ENCODE measurements at places on chromosomes 6 and 20.

- DNase-seq: no peak
These were observed 48.4 kb downstream of the MTFR2 start for GRCh38 chr6:136201732-136202131.

DNA sequence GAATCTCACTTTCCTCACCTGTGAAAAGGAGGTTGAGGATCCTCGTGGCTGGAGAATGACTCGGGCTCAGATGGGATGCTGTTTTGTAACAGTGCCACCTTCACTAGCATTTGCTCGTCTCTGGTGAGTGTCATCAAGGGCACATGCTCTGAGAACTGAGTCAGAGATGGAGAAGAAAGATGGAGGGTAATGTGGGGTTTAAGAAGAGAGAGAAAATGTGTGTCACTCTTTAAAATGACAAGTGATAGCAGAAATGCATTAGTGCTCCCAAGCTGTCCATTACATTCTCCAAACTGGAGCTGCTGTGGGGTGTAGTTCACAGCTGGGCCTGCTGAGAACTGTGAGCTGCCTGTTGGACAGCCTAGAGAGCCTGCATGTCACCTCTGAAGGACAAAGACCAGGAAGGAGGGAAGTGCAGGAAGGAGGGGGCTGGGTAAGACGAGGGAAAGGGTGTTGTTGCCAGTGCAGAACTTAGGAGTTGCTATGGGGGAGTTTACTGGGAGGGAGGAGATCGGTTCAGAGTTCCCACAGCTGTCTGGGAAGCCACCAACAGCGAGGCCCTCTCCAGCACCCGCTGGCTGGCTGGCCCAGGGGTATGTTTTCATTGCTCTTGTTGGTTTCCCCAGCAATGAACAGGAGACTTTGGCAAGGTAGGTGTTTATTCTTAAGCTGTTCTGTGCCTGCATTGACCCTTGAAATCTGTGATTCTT, 19.8 kb downstream of the GMPR start:
- DNase-seq: no peak

GRCh38 chr6:70151616-70152015, 151.3 kb downstream of the COL9A1 start:
- DNase-seq: no peak

- no peak for DNase-seq
These were observed 16.8 kb downstream of the MYLK4 start for GRCh38 chr6:2733736-2734480.

GRCh38 chr20:18527339-18527738, 19.6 kb downstream of the SEC23B start:
- no peak for DNase-seq

DNA sequence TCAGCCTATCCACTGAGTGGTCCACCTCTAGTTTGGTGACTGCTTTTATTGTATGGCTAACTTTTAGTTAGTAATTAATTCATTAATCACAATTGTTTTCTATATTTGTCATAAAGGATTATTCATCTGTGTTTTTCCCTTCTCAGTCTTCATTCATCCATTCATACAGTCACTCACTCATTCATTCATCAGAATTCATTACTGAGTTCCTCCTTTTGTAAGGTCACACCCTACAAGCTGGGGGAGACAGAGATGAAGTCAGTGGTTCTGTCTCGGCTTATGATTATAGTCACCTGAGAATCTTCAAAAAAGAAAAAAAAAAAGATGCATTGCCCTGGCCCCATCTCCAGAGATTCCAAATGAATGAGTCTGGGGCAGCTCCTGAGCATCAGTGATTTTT, 257.1 kb downstream of the ADGB start:
- DNase-seq: no peak

DNA sequence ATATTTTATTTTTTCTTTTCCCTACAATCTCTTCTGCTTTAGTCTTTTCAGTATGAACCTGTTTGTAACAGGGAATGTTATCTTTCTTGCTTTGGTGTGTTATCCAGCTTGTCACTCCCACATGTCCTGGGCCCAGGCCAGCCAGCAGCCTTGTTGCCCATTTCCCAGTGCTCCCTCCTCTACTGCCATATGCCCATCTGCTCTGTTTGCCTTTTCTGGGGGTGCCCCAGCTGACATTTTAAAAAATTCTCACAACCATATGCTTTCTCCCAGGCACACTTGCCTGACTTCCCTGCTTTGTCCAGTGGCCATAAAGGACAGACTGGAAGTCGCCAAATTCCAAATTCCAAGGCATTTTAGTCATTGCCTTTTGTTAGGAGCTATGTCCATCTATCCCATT, 23.6 kb upstream of the LMBRD1 start:
- DNase-seq: no peak

GRCh38 chr20:1656844-1657243, 735 bp downstream of the SIRPG start:
- DNase-seq: no peak

- no peak for DNase-seq
These were observed 347.0 kb downstream of the BTBD3 start for GRCh38 chr20:12264711-12265110.

- peak; percentile 60 for DNase-seq
These were observed 80.5 kb downstream of the SMPDL3A start for GRCh38 chr6:122869437-122870024.

DNA sequence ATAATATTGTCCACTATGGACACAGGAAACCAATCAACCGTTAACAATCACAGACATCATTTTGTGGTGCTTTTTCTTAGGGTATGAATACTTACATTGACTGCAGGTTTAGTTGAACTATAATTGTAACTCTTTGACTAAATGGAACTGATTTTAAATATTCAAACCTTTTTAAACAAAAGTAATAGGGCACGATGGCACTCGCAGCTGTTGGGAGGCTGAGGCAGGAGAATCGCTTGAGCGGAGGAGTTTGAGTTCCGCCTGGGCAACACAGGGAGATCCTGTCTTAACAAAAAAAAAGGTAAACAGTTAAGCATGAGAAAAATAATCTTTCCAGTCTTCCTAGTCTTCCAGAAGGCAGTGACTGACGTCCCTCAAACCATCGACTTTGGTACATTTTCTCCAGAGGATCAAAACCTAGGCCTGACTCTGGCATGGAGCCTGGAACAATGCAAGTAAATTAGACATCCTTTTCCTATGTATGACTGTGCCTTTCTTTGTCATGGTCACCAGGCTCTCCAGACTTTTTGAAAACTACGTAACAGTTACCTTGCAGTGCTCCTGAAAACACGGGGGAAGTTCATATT, 16.6 kb upstream of the PRDM13 start:
- DNase-seq: no peak

DNA sequence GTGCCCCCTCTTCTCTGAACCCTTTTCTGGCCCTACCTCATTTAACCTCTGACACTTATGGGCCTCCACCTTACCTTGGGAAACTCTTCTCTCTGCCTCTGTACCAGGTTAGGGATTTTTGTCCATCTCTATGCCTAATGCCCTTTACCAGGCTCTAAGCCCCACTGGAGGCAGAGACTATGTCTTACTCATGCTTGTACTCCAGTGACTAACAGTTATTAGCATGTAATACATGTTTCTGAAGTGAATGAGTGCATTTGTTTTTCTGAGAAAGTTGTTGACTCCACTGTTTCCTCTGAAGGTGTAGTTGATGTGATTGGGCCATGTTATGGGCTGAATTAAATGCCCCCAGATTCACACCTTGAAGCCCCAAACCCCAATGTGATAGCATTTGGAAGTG, 234.3 kb downstream of the PACRG start:
- no peak for DNase-seq

DNA sequence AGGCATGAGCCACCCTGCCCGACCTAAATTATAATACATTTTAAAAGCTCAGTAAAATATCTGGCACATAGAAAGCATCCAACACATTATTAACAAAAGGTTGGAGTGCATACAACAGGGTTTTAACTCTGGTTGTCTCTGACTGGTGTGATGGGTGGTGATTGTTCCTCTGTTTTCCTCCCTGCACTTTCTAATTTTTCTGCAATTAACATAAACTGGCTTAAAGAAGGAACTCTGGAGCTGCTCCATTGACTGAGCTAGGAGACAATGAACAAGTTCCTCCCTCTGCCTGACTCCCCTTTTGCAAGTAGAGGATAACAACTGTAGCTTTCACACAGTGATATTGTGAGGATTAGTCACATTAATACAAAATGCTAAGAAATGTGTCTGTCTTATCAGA, 48.5 kb upstream of the SIRPG start:
- no peak for DNase-seq
